ENCODE measurements at places on chromosomes 16 and 17.

GRCh38 chr16:65689726-65690125 lies 567.9 kb upstream of the CDH11 start:
- DNase-seq, result no peak

DNA sequence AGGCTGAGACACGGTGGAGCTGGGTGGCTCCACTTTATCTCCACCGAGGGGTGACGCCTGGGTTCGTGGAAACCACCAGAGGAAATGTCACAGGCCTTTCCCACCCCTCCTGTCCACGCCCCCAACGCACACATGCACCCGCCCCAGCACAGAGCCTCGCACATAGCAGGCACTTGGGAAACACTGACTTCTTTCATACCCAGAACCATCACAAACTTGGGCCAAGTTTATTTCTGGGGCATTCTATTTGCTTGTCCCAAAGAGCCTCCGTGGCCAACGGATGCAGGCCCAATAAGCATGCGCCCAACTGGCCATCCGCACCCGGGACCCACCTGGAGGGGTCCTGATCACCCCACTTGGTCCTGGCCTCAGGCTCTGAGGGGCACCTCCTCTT lies 3.3 kb downstream of the BCAR1 start:
- no peak for DNase-seq

- no peak for DNase-seq
These were observed 22.2 kb downstream of the UNC119 start for GRCh38 chr17:28530250-28530649.

DNA sequence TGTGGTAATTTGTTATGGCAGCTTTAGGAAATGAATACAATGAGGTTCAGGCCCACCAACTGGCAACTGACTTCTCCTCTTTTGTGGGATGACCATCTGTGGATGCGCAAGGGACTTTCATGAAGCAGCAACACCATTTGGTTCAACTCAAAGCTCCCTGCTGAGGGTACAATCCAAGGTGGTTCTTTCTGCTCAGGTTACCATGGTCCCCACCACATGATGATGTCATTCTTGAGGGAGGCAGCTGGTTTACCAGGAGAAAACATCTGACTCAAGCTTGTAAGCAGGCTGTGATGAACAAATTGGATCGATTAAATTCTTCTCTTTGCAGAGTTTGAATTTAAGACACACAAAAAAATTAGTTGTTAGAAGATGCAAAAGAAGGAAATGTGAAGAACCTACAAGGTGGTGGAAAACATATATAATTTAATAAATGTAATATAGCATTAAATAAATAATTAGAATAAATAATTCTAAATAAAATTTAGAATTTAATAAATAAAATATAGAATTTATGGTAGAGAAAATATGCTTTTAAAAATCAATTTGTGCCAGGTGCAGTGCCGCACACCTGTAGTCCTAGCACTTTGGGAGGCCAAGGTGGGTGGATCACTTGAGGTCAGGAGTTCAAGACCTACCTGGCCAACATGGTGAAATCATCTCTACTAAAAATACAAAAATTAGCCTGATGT lies 67.6 kb upstream of the ANKFN1 start:
- DNase-seq, result peak; percentile 42

- DNase-seq, result no peak
These were observed 732 bp downstream of the CBLN1 start for GRCh38 chr16:49280841-49281371.

- no peak for DNase-seq
These were observed 1.1 kb downstream of the NAA38 start for GRCh38 chr17:7856011-7856810.

GRCh38 chr16:50762241-50762640 lies 20.4 kb downstream of the CYLD start:
- DNase-seq, result no peak

- no peak for DNase-seq
These were observed 17.2 kb downstream of the NT5M start for GRCh38 chr17:17320188-17320910.

GRCh38 chr17:40529991-40530390 lies 28.6 kb upstream of the TNS4 start:
- DNase-seq, result no peak

GRCh38 chr17:69555056-69555455 lies 140.6 kb downstream of the MAP2K6 start:
- DNase-seq, result no peak

DNA sequence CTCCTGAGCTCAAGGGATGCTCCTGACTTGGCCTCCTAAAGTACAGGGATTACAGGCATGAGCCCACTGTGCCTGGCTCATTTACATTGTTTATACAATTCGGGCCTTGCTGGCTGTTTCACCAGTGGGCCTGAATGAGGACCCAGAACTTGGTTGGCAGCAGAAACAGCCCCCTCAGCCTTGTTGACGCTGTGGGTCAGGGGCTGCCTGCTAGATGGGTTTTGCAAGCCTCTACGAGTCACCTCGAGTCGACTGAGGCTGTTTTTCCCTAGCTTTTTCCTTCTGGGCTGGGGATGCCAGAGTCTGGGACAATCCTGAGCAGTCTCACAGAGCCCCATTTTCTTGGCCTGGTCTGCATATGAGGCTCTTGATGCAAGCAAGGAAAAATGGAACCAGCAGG lies 16.1 kb downstream of the PPL start:
- no peak for DNase-seq

DNA sequence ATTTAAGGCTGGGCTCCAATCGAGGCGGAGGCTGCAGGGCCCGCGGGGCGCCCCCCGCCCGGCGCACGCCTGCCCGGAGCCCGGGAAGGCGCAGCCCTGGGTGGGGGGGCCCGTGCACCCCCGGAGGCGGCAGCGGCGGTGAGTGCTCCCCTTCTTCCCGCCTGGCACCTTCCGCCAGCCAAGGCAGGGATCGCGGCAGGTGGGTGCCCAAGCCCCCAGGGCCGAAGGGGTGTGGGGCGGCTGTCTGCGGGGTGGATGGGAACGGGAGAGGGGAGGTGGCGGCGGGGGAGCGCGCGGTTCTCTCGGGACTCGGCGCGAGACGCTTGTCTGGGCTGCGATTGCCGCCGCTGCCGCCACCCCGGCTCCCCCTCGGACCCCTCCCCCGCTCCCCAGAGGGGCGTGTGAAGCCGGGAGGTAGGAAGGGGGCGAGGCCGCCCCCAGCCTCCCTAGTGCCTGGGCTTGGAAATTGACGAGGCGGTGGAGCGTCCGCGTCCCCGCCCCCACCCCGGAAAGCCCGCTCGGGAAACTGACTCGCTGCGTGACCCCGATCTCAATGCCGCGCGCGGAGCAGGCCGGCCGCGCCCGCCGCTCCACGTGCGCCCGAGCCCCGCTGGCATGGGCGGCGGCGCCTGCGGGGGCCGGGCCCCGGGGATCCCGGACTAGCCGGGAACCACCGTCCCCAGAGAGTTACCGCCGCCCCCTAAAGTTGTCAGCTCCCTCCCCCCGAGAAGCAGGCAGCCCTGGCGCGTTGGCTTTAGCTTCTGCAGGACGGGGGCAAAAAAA lies 231.5 kb downstream of the MRTFB start:
- DNase-seq, result peak; percentile 47

DNA sequence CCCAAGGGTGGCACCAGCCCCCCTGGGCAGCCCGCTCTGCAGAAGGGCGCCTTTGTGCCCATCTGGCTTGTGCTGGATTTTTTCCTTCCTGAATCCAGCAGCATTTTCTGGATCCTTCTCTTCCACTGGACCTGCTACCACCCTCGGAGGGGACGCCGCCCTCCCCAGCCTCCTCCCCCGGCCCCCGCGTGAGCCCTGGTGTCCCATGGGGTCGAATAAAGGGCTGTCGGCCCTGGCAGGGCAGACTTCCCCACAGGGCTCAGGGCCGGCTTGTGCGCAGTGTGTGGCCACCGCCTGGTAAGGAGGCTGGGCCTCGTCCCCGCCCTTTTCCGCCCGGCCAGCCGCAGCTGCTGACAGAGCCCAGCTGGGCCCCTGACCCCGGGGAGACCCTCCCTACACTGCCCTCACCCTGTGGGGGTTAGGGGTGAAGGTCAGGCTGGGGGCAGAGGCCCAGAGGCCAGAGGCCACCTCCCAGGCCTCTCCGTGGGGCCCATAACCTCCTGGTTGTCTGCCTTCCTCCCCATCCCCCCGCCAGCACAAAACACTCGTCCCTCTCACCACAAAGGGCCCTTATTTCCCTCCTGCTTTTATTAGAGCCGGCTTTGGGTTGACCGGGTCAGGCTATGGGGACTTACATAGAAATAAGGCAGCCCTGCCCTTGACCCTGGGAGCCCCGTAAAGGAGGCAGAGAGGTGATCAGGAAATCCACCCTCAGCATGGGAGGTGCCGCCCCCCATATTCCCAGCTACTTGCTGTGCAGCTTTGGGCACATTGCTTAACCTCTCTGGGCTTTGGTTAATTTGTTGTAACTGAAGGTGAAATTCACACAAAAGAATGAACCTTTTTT lies 179.3 kb upstream of the CIBAR2 start:
- DNase-seq, result no peak

- DNase-seq, result peak; percentile 77
These were observed 29.4 kb downstream of the IRF8 start for GRCh38 chr16:85928401-85928820.

Data from NCI-H2171 (cell line).